Left kidney (tissue), 8 donors: ENCODE measurements at places on chromosomes 13 and 19.

GRCh38 chr13:41130356-41130755, 2.2 kb downstream of the KBTBD6 start:
- DNase-seq: no peak

- DNase-seq: no peak
Measured at GRCh38 chr19:46785054-46785979, 3.1 kb downstream of the SLC1A5 start.

DNA sequence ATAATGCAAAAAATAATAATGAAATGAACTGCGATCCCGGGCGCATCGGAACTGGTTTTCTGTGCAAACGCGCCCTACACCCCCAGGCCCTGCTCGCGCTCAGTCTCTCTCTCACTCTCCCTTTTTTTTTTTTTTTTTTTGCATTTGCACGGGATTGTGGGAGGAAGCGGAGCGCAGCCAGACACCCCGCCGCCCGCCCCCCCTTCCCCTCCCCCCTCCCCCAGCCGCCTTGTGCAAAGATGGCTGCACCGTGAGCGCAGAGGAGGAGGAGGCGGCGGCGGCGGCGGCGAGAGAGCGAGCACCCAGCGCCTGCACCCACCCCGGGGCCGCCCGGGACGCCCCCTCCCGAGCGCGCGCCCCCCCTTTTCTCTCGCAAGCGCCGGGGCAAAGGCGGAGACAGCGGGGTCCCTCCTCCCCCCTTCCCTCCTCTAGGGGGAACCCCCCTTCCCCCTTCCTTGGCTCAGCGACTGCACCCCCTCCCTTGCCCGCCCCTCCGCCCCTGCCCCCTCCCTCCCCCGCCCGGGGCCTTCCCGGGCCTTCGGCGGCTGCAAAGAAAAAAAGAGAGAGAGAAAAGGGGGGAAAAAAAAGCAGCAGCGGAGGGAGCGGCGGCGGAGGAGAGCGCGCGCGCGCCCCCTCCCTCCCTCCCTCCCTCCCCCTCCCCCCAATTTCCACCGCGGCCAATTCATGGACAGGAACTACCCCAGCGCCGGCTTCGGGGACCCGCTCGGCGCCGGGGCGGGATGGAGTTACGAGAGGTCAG, at the start of gene PRR12:
Gene PRR12 (plus strand): TSS at position 212 of the 760 bp plus-strand sequence. CDS start 473 bp downstream, at position 685.
- peak; percentile 71 for DNase-seq

GRCh38 chr13:109348519-109349258, 437.7 kb downstream of the IRS2 start:
- no peak for DNase-seq

DNA sequence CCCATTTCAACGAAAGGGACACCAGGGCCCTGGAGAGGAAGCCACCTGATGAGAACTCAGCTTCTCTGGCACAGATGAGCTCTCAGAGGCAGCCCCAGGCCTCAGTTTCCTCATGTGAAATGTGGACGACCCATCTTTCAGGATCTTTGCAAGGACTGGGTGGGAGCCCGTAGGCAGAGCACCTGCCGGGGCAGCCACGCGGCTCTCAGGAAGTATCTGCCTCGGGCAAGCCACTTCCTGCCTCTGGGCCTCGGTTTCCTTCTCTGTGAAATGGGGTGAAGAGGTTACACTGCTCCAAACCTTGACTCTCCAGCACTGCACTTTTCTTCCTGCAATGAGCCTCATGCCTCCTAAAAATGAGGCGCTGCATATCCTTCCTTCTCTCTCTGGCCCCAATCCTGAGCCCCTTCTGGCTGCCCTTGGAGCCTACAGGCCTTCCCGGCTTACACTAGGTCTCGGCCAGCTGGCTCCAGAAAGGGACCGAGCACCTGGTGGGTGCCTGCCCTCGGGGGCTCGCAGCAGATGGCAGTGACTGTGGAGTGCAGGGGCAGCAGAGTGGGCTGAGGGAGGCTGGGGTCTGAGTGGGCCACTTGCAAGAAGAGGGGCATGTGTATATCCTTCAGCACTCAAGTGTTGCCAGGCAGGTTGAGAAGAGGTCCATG, 3.5 kb downstream of the SSBP4 start:
- DNase-seq: no peak

DNA sequence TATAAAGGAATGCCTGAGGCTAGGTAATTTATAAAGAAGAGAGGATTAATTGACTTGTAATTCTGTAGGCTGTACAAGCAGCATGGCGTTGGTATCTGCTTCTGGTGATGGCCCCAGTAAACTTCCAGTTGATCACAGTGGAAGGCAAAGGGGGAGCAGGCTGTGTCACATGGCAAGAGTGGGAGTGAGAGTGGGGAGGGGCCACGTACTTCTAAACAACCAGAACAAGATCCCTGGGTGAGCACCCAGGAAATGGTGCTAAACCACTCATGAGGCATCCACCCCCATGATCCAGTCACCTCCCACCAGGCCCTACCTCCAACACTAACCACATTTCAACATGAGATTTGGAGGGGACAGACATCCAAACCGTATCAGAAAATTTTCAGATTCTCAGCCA, 3.0 kb upstream of the RNF113B start:
- no peak for DNase-seq

- DNase-seq: no peak
Measured at GRCh38 chr13:23716401-23716800, 146.2 kb downstream of the TNFRSF19 start.

GRCh38 chr13:99982731-99983498, 1.3 kb downstream of the ZIC2 start:
- no peak for DNase-seq

- DNase-seq: no peak
Measured at GRCh38 chr13:101298517-101298916, 117.8 kb downstream of the NALCN start.

DNA sequence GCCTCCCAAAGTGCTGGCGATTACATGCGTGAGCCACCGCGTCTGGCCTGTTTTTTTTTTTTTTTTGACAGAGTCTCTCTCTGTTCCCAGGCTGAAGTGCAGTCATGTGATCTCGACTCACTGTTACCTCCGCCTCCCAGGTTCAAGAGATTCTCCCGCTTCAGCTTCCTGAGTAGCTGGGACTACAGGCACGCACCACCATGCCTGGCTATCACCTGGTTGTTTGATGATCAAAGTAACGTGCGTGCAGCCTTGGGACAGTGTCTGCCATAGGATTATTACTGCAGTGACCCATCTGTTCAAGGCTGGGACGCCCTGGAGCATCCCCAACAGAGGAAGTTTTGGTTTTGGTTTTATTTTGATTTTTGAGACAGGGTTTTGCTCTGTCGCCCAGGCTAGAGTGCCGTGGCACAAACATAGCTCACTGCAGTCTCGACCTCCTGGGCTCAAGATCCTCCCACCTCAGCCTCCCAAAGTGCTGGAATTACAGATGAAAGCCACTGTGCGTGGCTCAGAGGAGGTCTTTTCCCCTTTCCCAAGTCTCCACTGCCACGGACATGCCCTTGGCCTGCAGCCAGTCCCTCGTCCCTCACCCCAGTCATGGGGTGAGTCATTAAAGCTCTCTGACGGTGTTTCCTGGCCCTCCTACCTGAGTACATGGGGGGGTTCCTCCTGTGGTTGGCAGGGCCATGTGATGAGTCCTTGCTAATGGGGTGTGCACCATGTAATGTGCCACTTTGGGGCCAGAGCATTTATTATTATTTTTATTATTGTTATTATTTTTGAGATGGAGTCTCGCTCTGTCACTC, 65.6 kb downstream of the IER2 start:
- no peak for DNase-seq
